ENCODE measurements at places on chromosomes 1 and 21. TPM values are rescaled to one million over a fixed set of nuclear protein-coding genes. Genes with fewer than 3 reads are reported as not detected.

The HCN3 gene
- 1.2 TPM for total RNA-seq

The RCSD1 gene
- 42.7 TPM for total RNA-seq

The LCA5L gene
- 0.80 TPM for total RNA-seq

GRCh38 chr1:198171667-198172540 is 15.1 kb downstream of the NEK7 start:
- DNase-seq: no peak

- no peak for DNase-seq
Observed at GRCh38 chr21:35045542-35046262, 3.4 kb downstream of the RUNX1 start.

DNA sequence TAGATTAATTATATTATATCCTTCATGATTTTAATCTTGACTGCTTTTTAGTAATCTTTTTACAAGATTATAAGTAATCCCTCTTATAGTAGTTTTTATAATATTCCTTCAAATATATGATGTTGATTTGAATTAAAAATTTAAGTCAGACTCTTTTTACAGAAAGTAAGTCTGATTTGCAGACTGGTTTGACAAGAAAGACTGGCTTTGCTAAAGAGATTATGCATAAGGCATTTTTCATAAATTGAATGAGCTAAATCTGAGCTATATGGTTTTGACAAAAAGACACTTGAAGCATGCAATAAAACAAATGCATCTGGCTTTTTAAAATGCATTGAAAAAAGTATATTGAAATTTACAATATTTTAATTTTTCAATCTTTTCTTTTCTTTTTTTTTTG is 26.3 kb upstream of the CAMK1G start:
- DNase-seq: no peak

GRCh38 chr1:156115514-156116374 is 1.2 kb downstream of the LMNA start:
- DNase-seq: peak; percentile 64

DNA sequence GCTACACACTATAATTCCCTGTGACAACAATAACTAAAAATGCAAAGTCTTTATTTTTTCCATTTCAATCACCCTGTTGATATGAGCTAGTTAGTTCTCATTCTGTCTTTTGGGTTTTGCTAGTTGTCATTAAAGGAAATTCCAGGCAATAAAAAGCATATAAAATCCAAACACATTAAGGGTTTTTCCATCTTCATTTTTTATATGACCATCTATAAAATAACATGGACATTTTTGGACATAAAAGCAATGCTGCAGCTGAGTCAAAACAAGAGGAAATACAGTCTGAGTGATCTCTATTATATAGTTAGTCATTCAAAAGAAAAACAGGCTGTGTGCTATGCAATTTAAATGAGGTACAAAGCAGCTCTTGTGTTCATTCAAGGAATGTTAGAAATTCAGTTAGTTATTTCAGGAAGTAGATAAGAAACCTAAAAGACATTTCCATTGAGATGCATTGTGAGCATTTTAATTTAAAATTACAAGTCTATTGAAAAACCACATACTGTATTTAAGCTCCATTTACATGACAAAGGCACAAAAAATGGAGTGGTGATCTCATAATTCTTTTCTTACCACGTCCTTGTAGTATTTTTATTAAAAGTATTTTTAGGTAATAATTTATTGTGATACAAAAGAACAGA is 67.3 kb upstream of the BCL10 start:
- no peak for DNase-seq

DNA sequence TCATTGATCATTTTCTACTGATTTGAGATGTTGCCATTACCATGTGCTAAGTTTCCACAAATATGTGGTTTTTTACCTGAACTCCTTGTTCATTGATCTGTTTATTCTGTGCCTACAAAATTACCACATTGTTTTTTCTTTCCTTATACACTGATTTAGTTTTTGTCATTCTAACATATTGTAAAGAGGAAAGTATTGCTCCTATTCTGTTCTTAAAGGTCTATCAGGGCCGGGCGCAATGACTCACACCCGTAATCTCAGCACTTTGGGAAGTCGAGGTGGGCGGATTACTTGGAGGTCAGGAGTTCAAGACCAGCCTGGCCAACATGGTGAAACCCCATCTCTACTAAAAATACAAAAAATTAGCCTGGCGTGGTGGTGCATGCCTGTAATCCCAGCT is 75.1 kb downstream of the CAMTA1 start:
- no peak for DNase-seq

DNA sequence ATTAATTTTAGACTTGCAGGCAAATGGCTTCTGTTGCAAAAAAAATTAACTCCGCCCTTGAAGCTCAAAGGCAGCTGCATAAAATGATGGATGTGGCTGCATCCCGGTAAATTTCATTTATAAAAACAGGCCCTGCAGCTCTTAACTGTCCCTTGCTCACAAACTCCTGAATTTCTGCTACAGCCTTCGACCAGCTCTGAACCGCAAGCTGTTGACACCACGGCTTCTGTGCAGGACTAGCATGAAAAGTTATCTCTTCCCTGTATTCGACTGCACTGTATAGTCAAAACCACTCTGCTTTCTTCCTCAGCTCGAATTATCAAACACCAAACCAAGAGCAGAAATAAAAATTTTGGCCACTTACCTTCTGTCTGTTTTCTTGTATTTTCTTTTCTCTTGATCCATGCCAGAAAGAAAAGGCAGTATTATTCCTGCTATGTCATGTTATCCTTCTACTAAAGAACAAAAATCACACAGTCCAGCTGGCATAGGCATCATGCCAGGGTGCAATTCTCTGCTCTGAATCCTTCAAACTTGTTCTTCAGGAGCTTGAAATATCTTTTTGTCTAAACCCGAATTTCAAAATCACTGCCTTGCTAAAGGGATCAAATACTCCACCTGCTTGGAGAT is 195.5 kb upstream of the NCAM2 start:
- no peak for DNase-seq

The USH2A gene
- total RNA-seq: 3.6 TPM

DNA sequence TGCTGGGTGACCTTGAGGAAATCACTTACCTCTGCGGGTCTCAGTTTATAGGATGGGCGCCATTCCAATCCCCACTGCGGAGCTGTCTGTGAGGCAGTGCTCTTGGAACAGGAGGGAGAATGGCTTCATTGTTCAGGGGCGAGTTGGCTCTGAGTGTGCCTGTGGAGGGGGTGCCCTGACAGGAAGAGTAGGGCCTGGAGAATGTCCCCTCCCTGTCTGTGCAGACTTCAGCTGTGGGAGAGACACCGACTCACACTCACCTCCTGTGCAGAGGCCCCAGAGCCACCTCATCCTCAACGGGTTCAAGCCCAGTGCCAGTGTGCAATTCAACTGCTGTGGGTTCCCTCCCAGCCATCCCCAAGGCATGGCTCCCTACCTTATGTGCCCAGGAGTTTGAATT is 17.1 kb downstream of the ADORA1 start:
- no peak for DNase-seq

GRCh38 chr1:223331929-223332328 is 32.0 kb downstream of the SUSD4 start:
- DNase-seq: no peak

- DNase-seq: no peak
Observed at GRCh38 chr1:42684139-42684538, 1.9 kb downstream of the YBX1 start.

DNA sequence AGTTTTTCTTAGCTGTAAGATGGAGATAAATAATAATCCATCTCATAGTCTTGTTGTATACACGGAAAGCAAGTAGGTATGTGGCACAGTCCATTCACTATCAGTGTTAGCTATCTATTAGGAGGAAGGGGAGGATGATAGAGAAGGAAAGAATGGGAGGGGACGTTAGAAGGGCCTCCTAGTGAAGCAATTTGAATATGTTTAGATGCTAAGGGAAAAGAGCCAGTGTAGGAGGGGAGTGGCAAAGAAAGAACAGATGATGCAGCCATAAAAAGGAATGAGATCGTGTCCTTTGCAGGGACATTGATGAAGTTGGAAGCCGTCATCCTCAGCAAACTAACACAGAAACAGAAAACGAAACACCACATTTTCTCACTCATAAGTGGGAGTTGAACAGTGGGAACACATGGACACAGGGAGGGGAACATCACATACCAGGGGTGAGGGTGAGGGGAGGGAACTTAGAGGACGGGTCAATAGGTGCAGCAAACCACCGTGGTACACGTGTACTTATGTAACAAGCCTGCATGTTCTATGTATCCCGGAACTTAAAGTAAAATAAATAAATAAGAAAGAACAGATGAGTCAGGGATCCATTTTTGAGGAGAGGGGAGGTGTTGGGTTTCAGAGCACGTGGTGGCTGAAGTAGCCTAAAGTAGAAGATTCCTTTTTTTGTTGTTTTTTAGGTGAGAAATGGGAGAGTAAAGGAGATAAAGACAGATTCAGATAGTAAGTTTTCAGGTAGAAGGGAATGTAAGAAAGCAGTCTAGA is 124.1 kb downstream of the POU2F1 start:
- DNase-seq: no peak

GRCh38 chr1:197924516-197925123 is 7.4 kb downstream of the LHX9 start:
- no peak for DNase-seq

- DNase-seq: no peak
Observed at GRCh38 chr1:111988377-111988742, 1.1 kb downstream of the KCND3 start.

GRCh38 chr1:172973424-172973823 is 77.3 kb downstream of the TNFSF18 start:
- no peak for DNase-seq

The ZNF436 gene
- total RNA-seq: 11.8 TPM

The SESN2 gene
- total RNA-seq: 3.0 TPM

The DBT gene
- total RNA-seq: 38.8 TPM

DNA sequence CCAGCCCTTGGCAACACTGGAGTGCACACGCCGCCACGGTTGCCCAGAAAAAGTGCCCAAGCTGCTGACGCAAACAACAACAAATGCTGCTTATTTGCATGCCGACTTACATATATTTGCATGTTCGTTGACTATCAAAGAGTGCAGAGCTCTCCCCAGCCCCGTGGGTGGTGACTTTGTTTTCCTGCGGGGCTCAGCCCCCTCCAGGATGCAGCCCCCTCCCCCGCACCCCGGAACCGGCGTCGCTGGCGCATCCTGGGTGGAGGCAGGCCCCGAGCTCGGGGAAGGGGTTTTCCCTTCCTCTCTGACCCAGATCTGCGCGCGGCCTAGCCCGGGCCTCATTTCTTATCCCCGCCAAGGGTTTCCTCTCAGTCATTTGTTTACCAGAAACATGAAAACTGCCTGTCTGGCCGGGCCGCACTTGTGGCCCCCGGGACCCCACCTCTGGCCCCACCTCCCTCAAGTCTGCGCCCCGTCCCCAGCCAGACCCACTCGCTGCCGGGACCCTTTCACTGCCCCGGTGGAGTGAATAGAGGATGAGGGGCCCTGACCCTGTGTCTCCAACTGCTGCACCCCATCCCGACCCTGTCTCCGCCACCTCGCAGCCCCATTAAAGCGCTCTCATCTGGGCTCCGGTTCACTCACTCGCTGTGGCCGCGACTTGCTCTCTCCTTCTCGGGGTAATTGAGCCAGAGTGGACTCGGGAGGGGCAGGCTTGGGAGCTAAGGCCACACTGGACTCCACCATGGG is 5.5 kb downstream of the TNFRSF25 start:
- DNase-seq: no peak

DNA sequence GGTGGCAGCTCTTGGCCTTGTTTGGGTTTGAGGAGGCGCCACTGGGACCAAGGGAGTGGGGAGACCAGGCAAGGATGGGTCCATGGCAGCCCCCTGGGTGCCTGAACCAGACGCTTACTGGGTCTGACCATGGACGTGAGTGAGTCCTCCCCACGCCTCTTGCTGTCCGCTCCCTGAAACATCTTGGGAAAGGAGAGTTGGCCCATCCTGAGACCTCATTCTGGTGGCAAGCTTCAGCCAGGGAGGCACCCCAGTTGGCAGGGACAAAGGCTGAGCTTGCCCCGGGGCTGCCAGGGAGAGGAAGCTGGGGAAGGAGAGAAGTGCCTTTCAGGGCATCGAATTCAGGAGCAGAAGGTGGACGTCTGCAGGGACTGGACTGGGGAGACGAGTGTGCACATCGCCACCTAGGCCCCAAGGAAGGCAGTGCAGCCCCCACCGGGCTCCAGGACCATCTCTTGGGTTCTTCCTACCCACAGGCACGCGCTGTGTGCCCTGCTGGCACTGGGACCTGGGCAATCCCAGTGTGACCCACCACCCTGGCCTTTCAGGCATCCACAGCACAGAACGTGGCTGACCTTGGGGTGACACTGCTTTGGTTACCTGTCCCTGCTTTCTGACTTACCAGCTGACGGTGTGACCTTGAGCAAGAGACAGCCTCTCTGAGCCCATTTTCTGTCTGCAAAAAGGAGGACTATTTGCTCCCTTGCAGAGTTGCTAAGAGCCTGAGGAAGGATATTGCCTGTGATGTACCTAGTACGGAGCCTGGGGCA is 132.9 kb upstream of the WNT4 start:
- DNase-seq: no peak

GRCh38 chr1:100028765-100029164 is 59.0 kb downstream of the SLC35A3 start:
- no peak for DNase-seq

DNA sequence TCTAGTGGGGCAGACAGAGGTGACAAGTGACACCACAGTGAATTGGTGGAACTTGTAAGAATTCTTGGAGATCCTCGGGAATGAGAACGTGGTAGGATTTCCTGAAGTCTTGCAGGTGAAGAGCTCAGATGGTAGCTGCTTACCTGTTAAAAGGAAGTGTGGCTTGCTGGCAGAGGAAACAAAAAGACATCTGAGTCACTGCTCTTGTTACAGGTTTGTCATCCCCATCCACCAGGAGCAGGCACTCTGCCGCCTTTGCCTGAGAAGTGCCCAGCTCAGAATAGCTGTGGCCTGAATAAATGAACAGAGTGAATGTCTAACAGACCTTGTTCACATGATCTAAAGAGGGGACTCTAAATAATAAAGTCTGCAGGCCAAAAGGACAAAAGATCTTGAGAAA is 12.3 kb upstream of the ZSCAN20 start:
- no peak for DNase-seq

The DISP1 gene
- total RNA-seq: 3.4 TPM

DNA sequence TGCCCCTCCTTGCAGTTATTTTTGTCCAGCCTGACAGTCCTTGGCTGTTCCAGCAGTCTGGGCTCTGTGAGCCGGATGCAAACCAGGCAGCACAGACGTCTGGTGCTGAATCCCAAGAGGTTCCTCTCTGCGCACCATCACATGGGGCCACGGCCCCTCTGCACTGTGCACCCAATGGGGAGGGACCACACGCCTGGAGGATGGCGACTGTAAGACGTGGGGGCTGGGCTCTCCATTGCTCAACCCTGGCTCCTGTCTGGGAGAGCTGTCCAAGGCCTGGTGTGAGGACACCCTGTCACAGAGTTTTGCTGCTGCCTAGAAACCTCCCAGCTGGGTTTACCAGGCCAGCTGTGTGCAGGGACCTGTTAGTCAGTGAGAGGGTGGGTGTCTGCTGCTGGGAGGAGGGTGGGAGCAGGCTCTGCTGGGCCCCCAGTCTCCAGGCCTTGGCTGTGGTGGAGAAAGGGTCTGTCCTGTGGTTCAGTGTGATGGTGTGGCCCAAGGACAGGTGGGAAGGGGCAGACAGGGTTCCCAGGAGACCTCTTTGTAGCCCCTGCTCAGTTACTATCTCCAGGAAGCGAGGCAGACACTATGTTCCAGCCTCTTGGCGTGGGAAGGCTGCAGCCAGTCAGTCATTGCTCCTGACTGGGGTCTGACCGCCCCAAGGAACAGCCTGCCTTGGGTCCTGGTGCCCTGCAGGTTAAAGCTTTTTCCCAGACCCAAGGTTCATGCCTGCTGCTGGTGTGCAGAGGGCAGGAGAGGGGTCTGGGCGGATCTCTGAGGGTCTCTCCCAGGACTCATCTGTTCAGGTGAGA is 13.8 kb downstream of the HEYL start:
- DNase-seq: peak; percentile 90

- DNase-seq: no peak
Observed at GRCh38 chr1:93001893-93002292, 40.6 kb upstream of the DIPK1A start.

The TP73 gene
- 0.05 TPM for total RNA-seq

GRCh38 chr1:204513117-204513716 is 3.0 kb upstream of the MDM4 start:
- no peak for DNase-seq

Measured in left ventricle myocardium inferior (tissue), 1 donor.